ENCODE measurements at places on chromosomes 16 and 17.

- no peak for DNase-seq
Observed at GRCh38 chr17:8905331-8905730, 37.9 kb upstream of the PIK3R6 start.

GRCh38 chr16:86732621-86733295, 154.4 kb downstream of the FOXL1 start:
- DNase-seq, result no peak

GRCh38 chr17:6166492-6167179, 96.5 kb downstream of the WSCD1 start:
- no peak for DNase-seq

- DNase-seq, result no peak
Observed at GRCh38 chr17:79902146-79902791, 63.0 kb upstream of the CBX4 start.

GRCh38 chr17:13030459-13031300, 12.9 kb upstream of the ELAC2 start:
- no peak for DNase-seq

DNA sequence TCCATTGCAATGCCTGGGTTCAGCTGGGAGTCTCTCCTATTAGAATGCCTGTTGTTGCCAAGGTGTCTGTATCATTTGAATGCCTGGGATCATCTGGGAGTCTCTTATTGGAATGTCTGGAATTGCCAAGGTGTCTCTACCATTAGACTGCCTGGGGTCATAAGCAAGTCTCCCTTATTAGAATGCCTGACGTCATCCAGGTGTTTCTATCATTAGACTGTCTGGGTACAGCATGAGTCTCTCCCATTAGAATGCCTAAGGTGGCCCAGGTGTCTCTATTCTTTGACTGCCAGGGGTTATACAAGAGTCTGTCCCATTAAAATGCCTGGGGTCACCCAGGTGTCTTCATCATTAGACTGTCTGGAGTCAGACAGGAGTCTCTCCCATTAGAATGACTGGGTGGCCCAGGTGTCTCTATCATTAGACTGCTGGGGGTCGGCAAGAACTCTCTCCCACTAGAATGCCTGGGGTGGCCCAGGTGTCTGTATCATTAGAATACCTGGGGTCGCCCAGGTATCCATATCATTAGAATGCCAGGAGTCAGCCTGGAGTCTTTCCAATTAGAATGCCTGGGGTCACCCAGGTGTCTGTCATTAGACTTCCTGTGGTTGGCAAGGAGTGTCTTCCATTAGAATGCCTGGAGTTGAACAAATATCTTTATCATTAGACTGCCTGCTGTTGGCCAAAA, 2274.0 kb downstream of the TP53TG3F start:
- DNase-seq, result no peak

DNA sequence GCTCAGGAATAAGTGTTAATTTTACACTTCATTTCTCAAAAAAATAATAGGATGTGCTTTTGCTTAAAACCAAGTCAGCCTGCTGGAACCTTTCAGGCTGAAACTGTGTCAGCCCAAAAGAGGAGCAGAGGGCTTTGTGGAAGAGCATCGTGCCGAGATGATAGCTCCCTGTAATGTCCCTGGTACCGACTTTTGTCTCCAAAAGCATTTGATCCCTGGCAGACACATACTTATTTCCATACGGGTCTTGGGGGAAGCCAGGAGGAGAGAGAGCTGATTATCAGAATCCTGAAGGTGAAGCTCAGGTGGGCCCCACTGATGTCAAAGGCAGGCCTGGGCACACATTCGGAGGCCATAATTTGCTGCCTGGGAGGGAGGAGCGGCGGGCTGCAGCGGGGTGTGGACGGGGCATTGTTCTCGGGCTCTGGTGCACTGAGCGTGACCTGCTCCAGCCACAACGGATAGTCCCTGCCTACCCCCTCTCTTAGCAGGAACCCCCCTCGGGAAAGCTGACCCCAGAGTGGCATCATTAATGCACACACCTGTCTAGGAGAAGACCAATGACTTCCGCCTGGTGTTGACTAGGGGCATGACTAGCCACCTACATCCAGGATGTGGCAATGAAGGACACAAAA, 155.9 kb downstream of the C16orf78 start:
- no peak for DNase-seq

DNA sequence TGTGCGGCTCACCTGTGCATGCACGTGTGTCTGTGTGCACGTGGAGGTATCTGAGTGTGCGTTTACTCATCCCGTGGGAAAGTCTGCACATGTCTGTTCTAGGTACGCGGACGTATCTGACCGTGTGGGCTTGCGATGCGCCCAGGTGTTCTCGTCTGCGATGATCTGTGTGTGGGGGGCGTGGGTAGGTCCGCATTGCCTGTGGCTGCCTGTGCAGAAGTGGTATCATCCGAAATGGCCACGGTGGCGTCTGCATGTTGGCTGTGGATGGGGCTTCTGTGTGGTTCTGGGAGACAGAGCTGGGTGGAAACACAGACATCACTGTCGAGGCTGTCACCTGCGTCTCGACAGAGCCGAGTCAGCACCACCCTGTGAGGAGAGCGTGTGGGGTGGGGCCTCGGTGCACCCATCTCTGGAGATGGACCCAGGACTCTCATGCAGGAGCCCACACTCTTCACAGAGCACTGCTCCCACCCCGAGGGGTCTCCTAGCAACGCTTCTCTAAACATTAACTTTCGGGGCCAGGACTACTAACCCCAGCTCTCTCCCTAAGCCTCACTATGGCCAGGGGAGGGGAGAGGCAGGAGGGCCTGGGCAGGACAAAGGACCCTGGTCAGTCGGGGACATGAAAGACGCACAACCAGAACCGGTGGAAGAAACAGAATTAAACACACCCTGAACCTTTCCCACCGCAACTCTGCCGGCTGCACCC, 8.4 kb downstream of the DPEP1 start:
- no peak for DNase-seq

DNA sequence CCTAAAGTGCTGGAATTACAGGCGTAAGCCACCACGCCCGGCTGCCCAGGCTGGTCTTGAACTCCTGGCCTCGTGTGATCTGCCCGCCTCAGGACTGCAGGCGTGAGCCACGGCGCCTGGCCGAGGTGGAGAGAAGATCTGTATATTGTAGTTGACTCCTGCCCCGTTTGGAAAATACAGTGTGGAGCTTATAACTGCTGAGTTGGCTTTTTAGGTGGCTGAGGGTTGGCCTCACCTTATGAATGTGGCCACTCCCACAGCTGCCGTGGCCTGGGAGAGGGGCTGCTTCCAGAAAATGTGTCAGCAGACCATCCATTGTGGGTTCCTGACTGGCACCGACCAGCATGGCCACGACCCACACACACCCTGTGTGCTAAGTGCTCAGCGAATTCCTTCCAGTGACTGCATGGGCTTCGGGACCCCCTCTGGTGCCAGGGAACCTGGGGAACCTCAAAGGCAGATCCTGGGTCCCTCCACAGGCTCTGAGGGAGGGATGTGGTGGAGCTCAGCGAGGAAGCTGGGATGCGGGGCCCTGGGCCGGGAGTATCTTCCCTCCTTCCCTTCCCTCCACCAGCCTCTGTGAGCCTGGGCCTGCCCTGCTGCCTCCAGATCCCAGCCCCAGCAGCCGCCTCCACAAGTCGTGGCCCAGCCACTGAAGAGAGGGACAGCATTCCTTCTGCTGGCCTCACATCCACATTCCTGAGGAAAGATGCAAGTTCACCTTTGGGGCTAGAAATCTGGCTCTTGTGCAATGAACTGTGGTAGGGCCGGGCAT, 10.9 kb upstream of the RAB11FIP3 start:
- no peak for DNase-seq

- DNase-seq, result no peak
Observed at GRCh38 chr16:1059310-1059709, 13.2 kb upstream of the SSTR5 start.

DNA sequence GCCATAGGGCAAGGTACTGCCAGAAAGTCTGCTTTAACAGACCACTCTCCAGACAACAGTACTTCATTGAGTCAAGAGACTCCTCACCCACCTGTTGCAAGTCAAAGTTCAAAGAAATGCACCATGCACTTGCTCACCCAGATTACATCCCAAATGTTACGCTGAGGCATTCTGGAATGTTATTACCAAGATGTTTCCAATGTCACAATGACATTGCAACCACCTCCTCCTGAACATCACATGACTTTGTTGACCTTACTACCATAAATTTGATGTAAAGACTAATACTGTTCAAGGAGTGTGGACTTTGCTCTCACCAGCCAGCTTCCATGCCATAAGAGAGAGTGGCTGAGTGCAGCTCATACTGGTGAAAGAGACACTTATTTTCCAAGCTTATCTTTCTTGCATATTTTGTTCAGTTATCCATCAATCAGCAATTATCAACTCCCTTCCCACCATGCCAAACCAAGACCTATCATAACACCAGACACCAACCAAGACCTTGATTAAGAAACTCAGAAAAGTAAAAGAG, 58.5 kb upstream of the BCAR1 start:
- DNase-seq, result no peak

GRCh38 chr16:11345040-11345862, at the start of gene RMI2:
Gene RMI2 (plus strand): TSS chr16:11345459. CDS start chr16:11345472, 13 bp downstream.
- DNase-seq, result no peak

GRCh38 chr17:36784633-36785032, 152.6 kb upstream of the LHX1 start:
- DNase-seq, result no peak

- no peak for DNase-seq
Observed at GRCh38 chr17:34539881-34540280, 39.5 kb upstream of the TMEM132E start.

GRCh38 chr17:49823614-49824013, 24.3 kb downstream of the TAC4 start:
- no peak for DNase-seq

- DNase-seq, result no peak
Observed at GRCh38 chr16:51231702-51232101, 80.6 kb upstream of the SALL1 start.

- no peak for DNase-seq
Observed at GRCh38 chr16:29820730-29821642, 724 bp downstream of the MVP start.

DNA sequence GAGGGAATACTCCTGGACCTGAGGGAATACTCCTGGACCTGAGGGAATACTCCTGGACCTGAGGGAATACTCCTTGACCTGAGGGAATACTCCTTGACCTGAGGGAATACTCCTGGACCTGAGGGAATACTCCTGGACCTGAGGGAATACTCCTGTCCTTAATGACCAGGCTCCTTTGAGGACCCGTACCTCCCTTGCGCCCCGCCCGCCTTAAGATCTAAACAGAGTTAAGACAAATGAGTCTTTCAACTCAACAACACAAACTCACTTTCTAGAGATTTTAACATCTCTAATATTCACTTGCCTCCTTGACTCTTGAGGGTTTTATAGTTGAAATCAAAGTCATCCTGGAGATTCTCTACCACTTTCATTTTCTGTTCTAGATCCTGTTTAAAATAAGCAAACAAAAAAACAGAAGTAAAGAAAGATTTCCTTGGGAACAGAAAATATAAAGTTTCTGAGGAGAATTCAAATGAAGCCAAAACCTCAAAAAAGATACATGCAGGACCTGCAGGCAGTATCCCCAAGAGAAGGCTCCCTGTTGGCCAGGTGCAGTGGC, 49.7 kb downstream of the STAT3 start:
- DNase-seq, result no peak

- DNase-seq, result no peak
Observed at GRCh38 chr16:85762970-85763369, 12.1 kb upstream of the C16orf74 start.

GRCh38 chr16:85584267-85584666, 28.9 kb upstream of the GSE1 start:
- DNase-seq, result no peak

- no peak for DNase-seq
Observed at GRCh38 chr16:80103463-80103862, 437.3 kb upstream of the DYNLRB2 start.

GRCh38 chr17:7809086-7809790, 24.8 kb upstream of the KDM6B start:
- DNase-seq, result no peak

- DNase-seq, result no peak
Observed at GRCh38 chr17:74516561-74517328, 14.5 kb downstream of the CD300LB start.

Measured in cortex of kidney (tissue), 1 donor.